ENCODE measurements at places on chromosomes 13 and 19.

DNA sequence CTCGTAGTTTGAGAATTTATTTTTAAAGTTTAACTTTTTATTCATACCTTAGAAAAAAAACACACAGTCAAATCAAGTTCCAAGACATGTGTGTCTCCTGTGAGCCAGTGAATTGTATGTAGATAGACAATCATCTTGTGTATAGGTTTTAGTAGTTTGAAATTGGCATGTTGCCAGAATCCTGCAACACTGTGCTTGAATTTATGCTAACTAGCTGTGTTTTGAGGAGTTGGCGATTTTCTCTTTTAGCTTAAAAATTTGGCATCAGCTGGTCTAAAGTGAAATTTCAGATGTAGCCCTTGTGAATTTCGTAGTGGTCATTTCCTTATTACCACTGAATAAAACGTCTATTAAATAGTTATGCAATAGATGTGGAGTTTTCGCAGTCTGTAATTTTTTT is 213.2 kb downstream of the ATP8A2 start:
- no peak for DNase-seq

DNA sequence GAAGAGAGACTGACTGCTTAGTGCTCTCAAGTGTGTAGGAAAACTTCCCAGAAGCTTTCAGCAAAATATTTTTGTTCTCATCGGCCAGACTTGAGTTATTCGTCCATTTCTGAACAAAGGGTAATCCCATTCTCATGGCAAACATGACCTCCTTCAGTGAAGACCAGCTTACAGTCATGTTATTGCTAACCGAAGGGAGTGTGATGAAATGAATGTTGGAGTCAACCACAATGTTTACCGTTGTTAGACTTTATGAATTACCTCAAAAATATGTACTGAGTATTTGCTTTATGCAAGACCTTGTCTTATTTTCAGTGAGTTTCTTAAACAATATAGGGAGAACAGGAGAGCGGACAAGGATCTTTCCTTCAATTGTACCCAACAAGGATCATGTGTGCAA is 228.6 kb downstream of the LMO7 start:
- DNase-seq: no peak

- DNase-seq: peak; percentile 69
These were observed 21.1 kb downstream of the ZNF473 start for GRCh38 chr19:50046649-50047503.

DNA sequence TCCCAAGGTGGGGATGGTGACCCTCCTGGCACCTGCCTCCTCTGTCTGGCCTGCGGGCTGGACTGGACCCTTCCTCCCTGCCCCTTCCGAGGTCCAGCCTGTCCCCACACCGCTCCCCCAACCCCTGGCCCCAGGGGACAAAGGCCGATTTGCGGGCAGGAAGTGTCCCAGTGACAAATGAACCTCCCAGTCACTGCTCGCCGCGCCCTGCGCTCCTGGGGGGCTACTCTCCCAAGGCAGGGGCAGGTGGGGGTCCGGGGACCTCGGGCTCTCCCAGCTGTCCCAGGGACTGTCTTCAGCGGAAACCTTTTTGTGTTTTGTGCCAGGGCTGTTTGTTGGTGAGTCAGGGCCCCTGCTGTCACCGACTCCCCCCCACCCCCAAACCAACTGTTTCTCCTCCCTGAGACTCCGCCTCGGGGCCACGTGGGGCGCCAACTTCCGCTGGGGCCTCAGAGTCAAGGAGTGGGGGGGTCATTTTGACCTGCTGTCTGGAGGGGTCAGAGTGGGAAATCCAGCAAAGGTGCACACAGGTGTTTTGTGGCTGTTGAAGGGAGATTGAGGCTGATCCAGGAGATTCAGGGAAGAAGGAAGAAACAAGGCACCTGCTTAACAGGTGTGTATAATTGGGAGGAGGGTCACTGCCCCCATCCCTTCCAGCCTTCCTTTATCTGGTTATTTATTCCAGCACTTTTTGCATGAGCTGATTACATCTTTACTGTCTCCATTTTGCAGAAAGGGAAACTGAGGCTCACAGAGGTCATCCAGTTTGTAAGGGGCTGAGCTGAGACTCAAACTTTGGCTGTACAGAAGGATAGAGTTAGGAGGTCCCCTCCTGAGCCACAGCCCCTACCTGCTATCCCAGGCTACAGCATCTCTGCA is 831 bp downstream of the PGPEP1 start:
- peak; percentile 55 for DNase-seq

DNA sequence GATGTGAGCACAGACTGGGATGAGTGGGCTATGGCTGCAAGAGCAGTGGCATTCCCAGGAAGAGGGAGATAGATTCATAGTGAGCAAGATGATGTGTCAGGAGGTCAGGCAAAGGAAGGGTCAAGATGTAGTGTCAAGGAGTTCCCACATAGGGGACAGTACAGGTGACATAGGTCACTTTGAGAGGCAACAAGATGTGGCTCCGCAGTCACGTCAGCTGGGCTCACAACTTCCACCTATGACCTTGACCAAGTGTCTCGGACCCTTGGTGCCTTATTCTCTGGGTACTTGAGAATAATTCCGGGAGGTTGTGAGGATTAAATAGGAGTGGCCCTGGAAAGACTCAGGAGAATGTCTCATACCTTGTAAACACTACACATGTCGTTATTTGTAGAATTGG is 10.5 kb downstream of the ZNF317 start:
- no peak for DNase-seq

GRCh38 chr19:32692727-32693061 is 1.1 kb downstream of the NUDT19 start:
- DNase-seq: no peak

DNA sequence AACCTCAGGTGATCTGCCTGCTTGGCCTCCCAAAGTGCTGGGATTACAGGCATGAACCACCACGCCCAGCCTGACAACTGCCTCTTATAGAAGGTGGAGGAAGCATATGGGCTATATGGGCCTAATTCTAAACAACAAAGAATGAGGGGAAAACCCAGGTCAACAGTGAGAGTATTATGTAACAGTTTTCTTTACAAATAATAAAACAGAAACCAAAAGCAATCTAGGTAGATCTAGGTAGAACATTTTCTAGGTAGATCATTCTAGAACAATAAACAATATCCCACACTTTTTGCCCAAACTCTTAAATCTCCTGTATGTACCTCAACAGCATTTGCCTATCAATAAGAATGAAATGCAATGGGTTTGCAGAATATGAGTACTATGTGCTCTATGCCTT is 267.4 kb downstream of the ABCC4 start:
- no peak for DNase-seq

- no peak for DNase-seq
These were observed 22.1 kb downstream of the VPS36 start for GRCh38 chr13:52428295-52428694.

DNA sequence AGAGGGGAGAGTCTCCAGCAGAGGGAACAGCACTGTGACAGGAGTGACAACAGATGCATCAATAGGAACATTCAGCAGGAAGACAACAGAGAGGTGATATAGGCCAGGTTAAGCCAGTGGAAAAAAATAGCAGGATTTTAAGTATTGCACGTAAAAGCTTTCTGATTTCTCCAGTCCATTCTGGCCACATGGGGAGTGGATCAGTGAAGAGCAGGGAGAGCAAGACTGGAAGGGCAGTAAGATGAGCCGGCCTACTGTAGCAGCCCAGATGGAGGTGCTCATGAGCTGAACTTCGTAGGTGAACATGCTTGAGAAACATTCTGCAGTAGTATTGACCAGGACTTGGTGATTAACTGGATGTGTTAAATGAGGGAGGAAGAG is 1.7 kb downstream of the UTP14C start:
- no peak for DNase-seq

Measured in activated CD4-positive, alpha-beta T cell treated with anti-CD3 and anti-CD28 coated beads, Interleukin-2, amount 50 U/mL, for 1 hour (primary cell).